ENCODE measurements at places on chromosomes 16 and 17.

GRCh38 chr16:8963821-8964441 is at the start of gene USP7:
USP7 (minus strand) TSS chr16:8963906; CDS start chr16:8963285, 621 bp downstream.
- peak; percentile 92 for DNase-seq

- no peak for DNase-seq
These were observed 35.3 kb downstream of the TMEM235 start for GRCh38 chr17:78266771-78267170.

DNA sequence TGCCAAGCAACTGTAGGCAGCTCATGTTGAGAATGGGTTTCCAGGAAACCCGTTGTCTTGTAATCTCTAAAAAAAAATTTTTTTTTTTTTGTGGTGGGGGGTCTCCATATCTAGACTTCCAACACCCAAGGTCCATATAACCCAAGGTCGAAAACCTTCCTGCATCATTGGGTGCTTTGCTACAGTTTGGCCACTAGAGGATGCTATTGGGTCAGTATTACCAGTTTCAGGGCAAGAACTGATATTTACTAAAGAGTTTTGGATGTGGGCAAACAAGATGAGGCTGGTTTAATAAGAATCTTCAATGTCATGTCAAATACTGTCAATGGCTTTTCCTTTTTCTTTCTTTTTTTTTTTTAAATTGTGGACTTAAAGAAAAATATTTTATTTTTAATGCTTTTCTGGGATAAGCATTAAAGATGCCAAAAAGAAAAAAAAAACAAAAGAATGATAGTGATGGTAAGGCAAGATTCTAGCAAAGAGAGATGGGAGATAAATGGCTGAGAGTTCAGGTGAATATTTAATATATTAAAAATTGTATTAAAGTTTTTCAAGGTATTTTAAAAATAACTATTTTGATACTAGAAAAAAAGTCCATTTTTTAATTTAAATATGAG is 62.2 kb downstream of the DHRS7C start:
- DNase-seq: peak; percentile 34

DNA sequence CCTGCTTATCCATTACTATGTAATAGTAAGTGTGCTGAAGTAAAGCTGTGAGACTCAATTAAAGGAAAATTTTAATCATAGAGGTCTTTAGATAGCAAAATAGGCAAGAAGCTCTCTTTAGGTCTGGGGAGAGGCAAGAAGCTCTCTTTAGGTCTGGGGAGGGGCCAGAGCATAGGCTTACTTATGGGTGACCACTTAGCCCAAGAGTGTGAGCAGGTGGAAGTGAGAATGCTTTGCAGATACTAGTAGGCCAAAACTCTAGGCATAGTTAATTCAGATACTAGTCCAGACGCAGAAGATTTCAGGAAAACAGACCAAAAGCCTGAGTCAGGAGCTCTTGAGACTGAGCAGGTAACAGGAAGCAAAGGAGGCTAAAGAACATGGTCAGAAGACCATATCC is 49.6 kb downstream of the GLG1 start:
- no peak for DNase-seq

DNA sequence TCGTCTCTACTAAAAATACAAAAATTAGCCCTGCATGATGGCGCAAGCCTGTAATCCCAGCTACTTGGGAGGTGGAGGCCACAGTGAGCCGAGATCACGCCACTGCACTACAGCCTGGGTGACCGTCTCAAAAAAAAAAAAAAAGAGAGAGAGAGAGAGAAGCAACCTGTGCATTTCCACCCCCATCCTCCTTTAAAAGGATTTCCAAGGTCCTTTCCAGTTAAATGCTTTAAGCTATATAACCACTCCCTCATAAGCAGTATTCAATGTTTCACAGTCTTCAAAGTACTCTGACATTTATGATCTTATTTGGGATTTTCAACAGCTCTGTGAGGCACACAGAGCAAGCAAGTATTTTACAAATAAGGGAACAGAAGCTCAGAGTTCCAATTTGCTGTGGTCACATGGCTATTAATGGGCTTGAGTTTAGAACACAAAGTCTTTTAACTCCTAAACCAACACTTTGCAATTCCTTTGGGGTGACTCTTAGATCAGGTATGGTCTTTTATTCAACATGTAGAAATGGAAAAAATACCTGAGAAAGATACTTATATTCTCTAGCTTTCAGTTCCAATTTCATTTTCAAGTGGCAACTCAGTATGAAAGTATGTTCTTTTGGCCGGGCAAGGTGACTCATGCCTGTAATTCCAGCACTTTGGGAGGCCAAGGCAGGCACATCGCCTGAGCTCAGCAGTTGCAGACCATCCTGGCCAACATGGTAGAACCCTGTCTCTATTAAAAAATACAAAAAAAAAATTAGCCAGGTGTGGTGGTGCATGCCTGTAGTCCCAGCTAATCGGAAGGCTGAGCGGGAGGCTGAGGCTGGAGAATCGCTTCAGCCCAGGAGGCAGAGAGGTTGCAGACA is 31.3 kb downstream of the SPOP start:
- DNase-seq: no peak

DNA sequence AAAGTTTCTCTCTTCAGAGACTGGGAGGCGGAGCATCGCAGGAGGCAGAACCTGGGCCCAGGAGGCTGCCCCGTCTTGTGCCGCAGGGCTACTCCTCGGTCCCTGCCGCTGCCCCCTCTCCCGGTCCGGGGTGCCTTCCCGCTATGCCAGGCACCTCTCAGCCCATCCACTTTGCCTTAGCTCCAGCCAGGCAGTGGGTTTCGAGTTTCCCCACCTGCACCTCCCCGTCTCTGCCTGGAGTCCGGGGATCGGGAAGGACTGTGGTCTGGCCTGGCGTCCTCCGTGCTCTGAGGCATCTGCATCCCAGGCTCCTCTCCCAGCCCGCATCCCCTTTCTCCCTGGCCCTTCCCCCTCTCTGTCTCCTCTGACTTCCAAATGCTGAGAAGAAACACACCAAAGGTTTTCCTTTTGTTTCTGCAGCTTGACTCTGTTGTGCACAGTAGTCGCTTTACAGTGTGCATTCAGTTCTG is 26.8 kb upstream of the PIK3R6 start:
- no peak for DNase-seq

DNA sequence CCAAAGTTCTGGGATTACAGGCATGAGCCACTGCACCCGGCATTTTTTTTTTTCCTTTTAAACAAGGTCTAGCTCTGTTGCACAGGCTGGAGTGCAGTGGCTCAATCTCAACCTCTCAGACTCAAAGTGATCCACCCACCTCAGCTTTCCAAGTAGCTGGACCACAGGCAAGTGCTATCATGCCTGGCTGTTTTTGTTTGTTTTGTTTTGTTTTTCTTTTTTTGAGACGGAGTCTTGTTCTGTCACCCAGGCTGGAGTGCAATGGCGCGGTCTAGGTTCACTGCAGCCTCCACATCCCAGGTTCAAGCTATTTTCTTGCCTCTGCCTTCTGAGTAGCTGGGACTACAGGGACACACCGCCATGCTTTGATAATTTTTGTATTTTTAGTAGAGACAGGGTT is 19.1 kb upstream of the ZC3H7A start:
- no peak for DNase-seq

- DNase-seq: peak; percentile 89
These were observed 22.4 kb downstream of the MIS12 start for GRCh38 chr17:5508810-5509209.

DNA sequence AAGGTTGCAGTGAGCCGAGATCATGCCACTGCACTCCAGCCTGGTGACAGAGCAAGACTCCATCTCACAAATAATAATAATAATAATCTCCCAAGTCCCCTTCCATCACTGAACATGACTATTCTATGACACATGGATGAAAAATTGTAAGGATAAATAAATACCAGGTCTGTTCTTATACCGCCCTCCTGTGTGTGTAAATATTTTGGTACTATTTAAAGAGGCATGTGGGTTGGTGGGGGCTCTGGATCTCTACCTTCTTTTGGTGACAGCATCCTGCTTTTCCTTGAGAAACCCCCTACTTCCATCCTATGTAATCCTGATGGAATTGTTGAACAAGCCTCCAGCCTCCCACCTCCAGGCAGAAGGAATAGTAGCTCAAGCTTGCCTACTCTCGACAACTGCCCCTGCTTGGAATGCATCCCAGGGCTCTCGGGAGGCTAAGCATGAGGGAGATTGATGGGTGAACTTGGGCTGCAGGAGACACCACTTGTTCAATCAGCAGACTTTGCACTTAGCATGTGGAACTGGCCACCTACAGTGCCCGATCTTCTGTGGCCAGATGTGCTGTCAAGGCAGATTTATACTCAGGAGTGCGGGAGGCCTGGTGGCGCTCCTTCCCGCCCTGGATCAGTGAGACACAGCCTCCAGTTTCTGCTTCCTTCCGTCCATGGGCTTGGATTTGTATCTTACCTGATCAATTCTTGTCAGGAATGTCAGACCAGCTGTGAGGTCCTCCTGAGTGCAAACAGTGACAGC is 287.4 kb downstream of the SLC39A11 start:
- no peak for DNase-seq

DNA sequence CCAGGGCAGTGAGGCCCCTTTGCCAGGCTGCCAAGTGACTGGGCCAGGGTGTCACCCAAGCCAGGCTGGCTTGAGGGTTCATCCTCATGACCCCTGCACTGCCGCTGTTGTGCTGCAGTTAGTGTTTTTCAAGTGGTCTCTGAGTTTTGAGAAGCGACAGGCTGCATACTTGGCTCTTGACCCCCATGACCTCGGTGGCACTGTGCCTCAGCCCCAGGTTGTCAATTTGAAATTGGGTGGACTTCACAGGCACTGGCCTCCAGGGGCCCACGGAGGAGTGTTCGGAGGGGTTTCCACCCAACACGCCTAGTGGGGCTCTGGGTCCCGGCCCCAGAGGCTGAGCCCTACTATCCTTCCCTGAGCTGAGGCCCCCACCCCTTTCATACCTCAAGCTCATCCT is 42.7 kb downstream of the DHRS7B start:
- no peak for DNase-seq

DNA sequence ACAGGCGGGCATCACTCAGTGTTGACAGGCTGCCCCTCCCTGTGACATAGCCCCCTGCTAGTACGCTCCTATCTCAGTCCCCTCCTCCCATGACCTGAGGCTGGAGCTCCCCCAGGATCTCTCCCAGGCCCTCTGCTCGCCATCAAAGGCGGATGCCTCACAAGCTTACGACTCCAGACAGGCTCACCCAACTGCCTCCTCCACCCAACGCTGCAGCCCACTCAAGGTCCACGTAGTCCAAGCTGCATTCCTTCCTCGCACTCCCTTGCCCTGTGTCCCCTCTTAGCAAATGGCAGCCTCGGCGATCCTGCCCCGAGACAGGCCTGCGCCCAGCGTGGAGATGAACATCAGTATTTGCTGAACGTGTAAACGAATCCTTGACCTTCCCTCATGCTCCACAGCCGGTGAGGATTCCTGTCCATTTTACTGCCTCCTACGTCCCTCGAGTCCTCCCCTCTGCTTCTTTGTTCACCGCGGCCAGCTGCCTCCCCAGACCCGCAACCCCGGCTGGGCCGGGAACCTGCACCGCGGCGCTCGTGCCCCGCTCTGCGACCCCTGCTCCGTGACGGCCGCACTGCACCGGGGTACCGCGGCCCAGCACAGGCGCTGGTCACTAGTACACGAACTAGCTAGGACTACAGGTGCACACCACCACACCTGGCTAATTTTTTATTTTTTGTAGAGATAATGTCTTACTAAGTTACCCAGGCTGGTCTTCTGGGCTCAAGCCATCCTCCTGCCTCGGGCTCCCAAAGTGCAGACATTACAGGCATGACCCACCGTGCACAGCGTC is 838 bp upstream of the TMEM97 start:
- DNase-seq: peak; percentile 39

GRCh38 chr17:12600349-12600748 is 65.3 kb upstream of the MYOCD start:
- DNase-seq: no peak

Measured in NCI-H146 (cell line).